NCI-H187 (cell line): ENCODE measurements at places on chromosomes 4 and X.

DNA sequence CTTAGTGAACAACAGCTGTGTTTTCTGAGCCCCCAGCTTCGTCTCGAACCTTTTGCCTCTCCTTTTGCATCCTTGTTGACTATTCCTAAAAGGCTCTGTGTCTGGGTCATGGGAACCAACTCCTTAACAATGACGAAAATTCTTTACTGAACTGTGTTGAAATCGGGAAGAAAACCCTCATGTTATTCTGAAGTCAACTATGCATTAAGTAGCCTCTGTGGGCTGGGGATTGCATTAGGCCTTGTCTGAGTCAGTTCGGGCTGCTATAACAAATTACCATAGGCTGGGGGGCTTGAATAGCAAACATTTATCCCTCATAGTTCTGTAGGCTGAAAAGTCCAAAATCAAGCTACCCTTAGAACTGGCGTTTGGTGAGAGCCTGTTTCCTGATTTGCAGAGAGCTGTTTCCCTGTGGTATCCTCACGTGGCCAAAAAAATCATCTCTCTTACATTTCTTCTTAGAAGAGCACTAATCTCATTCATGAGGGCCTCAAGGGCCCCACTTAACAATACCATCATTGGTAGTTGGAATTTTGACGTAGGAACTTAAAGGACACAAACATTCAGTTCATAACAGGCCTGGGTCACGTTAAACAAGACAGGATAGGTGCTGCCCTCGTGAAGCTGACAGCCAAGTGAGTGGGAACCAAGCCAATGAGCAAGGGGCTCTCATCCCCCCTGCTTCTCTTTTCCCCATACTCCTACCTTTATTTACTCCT is 75.9 kb downstream of the CLNK start:
- DNase-seq: no peak

- DNase-seq: no peak
Observed at GRCh38 chrX:44265559-44265958, 77.9 kb downstream of the EFHC2 start.

DNA sequence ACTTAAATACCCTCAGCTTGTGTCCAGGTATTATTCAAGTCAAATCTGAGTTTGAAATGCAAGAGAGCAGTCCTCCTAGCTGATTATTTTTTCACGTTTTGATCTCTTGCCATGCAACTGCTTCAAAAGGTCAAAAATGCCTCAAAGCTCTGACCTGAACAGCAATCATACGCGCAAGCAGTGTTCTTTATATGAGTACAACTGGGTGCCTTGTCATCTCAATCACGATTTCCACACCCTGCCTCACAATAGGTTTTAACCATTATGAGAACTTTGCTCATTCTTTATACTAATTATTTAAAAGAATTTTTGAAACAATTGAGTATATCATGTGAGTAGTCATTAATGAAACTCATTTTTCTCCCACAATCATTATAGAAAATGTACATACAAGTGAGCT is 649.1 kb downstream of the DMD start:
- no peak for DNase-seq

DNA sequence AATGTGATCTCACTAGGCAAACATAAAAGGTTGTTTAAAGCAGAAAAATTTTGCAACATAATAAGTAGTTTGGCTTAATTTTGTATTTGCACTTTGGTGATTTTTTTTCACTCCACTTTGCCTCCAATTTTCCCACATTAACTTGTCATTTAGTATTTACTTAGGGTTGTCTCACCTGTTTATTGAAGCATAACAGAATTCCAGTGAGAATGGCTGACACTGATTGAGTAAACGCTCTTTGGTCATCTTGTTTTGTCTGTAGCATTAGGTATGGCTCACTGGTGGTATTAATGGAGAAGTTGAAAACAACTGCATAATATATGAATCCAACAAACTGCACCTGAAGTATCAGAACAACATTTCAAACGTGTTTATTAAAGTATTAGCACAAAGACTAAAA is 799.5 kb upstream of the ADGRL3 start:
- no peak for DNase-seq

DNA sequence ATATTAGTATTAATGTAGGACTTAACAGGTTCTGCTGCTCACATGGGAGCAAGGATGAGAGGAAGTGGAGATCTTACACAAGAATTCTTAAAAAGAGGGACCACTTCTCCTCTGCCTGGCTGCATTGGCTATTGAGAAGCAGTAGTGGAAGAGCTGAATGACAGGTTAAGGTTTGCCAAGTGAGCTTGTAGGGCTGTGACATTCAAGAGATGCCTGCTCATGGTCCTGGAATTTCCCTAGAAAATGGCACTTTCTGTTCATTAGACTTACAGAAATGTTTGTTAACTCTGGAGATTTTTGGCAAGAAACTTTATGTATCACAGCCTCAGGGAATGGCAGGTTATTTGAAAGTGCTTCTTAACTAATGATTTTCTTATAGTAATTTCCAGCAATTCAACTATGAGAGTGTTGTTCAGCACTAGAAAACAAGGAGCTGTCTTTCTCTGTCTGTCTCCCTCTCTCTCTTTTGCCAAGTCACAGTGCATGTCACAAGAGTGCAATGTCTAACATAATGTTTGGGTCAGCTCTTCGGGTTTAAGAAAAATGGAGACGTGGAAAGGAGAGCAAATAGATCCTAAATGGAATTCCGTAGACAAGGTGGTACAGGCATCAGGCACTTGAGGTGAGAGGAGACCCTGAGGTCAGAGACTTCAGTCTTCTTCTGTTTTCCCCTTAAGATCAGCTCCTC is 8.3 kb upstream of the NAP1L5 start:
- DNase-seq: no peak

DNA sequence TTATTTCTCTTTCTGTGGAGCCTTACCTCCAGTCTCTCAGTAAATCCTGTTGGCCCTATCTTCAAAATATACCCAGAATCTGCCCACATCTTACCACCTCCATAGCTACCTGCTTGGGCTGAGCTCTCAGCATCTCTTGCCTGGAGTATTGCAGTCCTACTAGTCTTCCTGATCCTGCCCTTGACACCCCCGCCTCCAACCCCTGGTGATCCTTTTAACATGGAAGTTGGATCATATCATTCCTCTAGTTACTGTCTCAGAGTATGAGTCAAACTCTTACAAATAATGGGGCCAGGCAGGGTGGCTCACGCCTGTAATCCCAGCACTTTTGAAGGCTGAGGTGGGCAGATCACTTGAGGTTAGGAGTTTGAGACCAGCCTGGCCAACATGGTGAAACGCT is 43.1 kb upstream of the SETD7 start:
- no peak for DNase-seq

GRCh38 chr4:52588771-52589591 is 70.1 kb downstream of the USP46 start:
- no peak for DNase-seq
